ENCODE measurements at places on chromosomes 2 and 18.

DNA sequence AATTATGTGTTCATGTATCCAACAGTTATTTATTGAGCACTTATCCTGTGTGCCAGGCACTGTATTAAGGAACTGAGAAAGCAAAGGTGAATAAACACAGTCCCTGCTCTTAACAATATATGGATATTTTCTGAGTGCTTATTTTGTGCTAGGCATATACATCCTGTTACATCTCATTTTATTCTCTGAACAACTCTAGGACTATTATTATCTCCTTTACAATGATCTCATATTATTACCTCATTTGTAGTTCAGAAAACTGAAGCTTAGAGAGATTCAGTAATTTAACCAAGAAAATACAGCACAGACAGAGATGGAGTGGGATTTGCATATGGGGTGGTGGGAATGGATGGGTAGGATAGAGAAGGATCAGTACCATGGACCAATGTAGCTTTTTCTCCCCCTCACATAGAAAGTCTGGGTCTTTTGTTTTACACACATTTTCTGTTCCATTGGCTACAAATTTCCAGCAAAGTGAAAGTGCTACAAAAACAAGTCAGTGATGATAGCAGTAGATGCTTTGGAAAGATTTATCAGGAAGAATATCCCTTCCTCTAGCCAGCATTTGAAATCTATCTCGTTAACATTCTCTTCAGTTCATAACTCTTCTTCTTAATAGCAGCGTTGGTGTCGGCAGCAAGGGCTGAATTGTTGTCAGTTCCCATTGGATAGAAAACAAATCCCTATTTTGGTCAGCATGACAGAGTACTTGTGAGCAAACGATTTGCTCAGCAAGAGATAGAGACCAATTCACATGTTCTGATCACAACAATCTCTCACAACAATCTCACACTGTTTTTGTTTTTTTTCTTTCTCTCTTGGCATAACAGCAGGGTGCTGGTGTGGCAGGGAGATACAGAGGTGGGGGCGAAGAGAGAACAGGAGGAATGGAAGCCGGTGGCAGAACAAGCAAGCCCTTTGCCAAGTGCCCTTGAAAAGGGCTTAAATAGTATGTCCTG lies 102.2 kb upstream of the KCTD1 start:
- DNase-seq, result no peak

- DNase-seq, result no peak
Observed at GRCh38 chr2:236121546-236121945, 46.6 kb downstream of the GBX2 start.

- no peak for DNase-seq
Observed at GRCh38 chr2:62254424-62255266, 58.7 kb downstream of the B3GNT2 start.

DNA sequence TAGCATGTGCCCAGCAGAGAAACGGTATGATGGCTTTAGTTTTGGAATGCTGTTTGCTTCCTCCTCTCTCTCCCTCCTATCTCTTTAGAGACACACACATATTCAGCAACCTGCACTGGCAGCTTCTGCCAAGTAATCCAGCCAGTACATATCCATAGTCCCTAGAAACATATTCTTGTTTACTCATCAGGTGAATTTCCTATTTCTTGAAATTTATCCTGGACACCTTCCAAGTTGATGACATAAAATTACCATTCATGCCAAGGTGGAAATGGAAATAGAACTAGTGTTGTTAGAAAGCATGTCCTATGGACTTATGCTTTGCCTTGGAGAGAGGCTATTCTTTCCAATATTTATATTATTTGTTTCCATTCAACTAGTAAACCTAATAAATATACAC lies 50.9 kb upstream of the RGPD4 start:
- no peak for DNase-seq

- no peak for DNase-seq
Observed at GRCh38 chr18:6604573-6604941, 125.0 kb upstream of the ARHGAP28 start.

DNA sequence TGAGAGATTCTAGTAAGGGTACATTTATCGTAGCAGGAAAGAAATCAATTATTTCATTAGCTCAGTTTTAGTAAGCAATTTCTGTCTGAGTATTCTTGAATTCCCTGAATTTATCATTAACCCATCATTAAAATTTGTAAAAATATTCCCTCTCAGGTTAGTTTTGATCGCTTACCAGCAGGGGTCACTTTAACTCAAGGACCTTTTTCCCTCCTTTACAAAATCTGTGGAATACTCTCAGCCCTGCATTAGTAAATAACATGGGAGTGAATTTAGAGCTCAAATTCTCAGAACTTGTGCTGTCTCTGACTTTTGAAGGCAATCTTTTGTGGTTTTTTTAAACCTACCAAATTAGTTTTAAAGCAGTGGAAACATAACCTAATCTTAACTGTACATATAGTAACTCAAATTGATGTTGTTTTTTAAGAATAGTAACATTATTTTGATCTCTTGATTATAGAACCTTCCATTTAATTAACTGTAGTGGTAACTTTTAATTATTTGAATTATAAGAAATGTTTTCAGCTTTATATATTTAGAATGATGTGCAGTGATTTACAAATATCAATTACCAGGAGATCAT lies 97.2 kb downstream of the AGPS start:
- no peak for DNase-seq

DNA sequence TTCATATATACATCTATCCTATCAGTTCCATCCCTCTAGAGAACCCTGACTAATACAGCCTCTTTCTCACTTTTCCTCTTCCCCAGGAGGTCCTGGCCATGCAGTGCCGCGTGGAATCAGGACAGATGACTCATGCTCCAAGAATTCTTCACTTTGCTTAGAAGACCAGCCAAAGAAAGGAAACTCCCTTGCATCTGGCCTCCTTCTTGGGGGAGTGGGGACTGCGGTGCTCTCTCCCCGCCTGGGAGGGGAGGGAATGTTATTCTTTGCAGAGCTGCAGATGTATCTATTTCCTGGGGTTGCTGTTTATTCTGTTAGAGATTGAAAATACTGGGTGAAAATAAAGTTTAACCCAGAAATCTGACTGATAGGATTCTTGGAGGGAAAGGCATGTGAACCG lies 111.5 kb upstream of the SH3BP4 start:
- no peak for DNase-seq

DNA sequence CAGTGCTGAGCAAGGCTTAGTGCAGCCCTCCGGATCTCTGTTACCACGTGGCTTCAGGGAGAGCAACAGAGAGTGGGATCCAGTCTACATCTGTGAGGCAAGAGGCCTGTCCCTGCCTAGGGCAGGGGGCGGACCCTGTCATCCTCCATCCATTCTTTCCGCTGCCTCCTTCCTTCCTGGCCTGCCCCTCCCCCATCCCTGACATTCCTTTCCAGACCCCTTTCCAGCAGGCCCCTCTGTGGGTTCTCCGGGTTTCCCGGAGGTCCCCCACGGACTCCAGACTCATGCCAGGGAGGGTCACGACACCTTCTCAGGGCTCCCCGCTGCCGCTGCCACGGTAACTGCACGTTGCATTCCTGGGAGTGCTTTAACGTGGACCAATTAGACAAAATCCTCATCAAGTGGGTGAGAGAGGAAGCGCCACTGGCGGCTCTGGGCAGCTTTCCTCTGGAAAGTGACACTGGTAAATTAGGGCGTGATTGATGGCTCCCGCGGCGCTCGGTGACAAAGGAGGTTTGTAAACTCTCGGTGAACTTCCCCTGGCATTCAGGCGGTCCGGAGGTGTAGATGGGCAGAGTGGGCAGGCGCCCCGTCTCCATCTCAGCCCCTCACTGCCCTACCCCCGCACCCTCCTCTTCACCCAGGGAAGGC lies 11.4 kb downstream of the ATOH8 start:
- no peak for DNase-seq

DNA sequence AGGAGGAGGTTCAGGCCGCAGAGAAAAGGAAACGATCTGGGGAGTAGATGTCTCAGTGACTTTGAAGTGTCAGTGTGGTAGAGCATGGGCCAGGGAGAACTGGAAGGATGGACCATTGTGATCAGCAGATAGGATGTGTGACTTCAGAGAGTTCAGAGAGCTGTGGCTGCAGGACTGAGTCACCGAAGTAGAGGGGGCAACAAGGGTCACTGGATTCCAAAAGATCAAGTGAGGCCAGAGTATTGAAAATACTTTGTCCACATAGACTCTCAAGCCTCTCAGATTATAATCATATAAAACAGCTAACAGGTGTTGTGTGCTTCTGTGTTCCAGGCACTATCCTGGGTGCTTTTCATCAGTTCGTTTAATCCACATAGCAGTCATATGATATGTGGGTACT lies 99.4 kb downstream of the CRIM1 start:
- no peak for DNase-seq

DNA sequence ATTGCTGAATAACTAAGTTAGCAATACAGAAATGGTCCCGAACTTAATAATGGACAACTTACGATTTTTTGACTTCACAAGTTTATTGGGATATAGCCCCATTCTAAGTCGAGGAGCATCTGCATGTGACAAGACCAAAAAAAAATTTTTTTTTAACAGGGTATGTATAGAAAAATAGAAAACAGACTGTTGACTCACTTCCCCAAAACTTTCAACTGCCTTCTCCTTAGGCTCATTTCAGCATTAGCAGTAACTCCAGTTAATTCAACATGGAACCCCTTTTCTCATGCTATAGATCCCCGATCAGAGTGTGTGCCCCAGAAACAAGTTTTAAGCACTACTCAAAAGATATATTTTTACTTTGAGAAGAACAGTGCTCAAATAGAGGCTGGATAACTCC lies 5.4 kb downstream of the CD302 start:
- no peak for DNase-seq

DNA sequence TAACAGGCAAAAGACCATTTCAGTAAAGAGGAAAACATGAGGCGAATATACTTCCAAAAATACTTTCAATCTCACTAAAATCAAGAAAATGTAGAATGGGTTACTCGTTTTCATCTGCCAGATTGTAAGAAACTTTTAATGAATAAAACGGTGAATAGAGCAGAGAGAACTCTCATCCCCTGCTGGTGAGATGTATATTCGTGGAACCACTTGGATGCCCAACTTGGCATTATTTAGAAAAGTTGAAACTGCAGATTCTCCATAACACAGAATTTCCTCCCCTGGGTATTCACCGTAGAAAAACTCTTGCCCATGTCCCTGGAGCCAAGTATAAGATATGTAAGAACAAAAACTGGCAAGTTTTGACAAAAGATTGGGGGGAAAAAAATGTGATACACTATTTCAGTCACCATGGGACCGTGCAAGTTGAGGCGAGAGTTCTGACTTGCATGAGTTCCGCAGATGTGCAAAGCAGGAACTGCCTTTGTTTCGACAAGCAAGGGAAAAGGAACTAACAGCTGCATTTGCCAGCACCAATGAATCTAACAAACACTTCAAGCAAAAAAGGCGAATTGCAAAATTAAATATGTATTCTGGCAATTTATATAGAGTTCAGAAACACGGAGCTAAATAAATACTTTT lies 14.8 kb downstream of the TIMM21 start:
- DNase-seq, result no peak

- DNase-seq, result no peak
Observed at GRCh38 chr2:213237251-213237650, 47.0 kb upstream of the SPAG16 start.

- no peak for DNase-seq
Observed at GRCh38 chr2:8697190-8697589, 15.3 kb downstream of the ID2 start.

GRCh38 chr2:61888267-61889055 lies at the start of gene CCT4:
Gene CCT4, minus strand, starts transcription at chr2:61888656. Its CDS starts 149 bp downstream, at chr2:61888507.
- peak; percentile 91 for DNase-seq

DNA sequence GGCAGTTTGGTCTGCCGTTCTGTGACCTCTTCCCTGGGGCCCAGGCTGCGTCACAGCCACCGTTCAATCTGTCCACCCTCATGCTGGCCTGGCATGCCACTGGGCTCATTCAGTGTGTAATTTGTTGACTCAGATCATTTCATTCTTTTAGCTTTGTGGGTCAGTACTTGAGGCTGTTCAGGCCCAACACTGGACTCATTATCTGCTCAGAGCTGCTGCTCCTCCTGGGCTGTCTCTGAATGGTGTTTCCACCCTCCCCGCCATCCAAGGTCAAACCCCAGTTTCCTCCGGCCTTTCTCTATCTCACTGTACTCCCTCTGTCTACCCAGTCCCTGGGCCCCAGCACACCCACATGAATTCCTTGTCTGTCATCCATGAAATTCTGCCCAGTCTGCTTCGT lies 152.4 kb upstream of the NCK2 start:
- DNase-seq, result no peak

- peak; percentile 77 for DNase-seq
Observed at GRCh38 chr2:43102366-43103092, 123.9 kb downstream of the ZFP36L2 start.

DNA sequence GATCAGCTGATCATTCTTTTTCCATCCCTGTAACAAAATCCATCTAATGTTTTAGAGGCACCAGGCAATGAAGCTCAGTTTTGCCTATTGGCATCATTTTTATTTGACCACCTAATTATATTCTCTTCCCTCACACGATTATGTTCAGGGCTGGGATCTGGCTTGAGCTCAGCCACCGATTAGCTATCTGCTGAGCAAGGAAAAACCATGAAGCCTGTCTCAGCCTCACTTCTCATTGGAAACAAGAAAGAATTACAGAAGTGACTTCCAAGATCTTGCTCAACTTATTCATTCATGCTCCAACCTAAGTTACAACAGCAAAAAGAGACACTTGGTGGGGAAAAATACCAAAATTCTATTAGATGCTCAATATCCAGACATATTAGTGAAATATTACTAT lies 139.0 kb upstream of the SH3BP4 start:
- DNase-seq, result no peak

DNA sequence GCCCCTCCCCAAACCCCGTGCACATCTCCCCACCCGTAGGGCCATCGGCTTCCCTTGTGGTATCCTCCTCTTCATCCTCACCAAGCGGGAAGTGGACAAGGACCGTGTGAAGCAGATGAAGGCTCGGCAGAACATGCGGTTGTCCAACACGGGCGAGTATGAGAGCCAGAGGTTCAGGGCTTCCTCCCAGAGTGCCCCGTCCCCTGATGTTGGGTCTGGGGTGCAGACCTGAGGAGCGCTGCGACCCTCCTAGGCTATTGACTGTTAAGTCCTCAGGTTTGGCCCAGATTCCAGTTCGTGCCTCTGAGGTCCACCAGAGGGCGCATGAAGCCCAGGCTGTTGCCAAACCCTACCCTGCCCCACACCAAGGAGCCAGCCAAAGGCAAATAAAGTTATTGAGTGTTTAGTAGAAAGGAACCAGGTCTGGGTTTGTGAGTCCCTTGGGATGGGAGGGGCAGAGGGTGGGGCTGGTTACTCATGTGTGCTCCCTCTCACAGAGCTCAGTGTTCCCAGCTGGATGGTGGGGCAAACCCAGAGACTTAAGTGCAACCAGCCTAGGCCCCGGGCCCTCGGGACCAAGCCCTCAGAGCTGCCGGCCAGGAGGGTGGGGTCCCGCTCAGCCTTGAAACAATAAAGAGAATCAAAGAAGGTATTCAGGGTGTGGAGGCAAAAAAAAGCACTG lies 2.4 kb downstream of the PNKD start:
- DNase-seq, result peak; percentile 86

DNA sequence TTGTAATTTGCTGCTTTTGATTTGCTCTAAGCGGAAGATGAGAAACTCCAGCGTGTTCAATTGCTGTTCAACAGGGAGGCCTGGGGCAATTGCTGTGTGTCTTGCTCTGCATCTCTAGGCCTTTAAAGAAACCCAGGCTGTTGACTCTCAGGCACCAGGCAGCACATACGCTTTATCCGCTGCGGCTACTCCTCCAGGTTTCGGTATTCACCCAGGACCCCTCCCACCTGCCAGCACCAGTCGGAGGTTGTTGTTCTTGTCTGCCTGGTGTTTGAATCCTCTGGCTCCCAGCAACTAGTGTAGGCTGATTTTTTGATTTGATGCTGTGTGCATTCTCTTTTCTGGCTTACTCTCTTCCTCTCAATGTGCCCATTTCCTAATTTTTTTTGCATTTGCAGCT lies 383.1 kb downstream of the TSN start:
- DNase-seq, result no peak

- DNase-seq, result no peak
Observed at GRCh38 chr2:30684996-30685395, 122.2 kb downstream of the CAPN13 start.
